Brain microvascular endothelial cell (primary cell): ENCODE measurements at places on chromosomes 4 and X.

GRCh38 chr4:76784237-76784636 lies 113.7 kb downstream of the SOWAHB start:
- peak; percentile 40 for DNase-seq

- no peak for DNase-seq
These were observed 1.7 kb upstream of the TMEM271 start for GRCh38 chr4:577499-578450.

DNA sequence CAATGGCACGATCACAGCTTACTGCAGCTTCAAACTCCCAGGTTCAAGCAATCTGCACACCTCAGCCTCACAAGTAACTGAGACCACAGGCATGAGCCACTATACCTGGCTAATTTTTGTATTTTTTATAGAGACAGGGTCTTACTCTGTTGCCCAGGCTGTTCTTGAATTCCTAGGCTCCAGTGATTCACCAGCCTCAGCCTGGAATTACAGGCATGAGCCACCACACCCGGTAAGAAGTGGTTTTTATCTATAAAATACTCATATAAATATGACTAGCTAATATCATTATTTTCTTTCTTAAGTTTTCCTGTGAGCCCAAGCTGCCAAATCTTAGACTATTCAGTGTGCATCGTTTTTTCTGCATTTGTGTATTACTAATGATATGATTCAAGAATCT lies 4.4 kb downstream of the SCFD2 start:
- peak; percentile 40 for DNase-seq

DNA sequence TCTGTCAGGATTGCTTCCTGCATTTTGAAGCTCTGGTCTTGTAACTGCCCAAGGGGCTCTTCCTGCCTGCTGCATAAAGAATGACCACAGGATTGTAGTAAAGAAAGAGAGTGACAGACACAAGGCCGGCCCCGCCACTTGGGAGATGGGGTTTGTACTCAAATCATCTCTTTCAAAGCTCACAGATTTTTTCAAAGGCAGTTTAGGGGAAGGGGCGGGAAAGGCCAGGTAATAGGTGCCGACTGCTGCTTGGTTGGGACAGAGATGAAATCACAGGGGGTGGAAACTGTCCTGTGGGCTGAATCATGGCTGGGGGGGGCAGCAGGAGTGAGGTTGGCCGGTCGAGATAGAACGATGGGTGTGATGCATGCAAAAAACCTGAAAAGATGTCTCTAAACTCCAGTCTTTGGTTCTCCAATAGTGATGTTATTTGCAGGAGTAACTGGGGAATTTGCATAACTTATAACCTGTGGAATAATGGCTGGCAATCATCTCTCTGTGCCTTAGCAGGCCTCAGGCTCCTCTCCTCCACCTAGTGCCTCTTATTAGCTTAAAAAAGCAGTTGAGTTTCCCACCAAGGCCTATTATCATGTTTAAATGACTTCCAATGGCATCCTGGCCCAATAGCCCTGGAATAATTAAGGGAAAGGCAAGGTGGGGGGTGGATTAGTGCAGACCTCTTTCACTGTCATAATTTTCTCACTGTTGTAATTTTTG lies 778.4 kb upstream of the FRG1 start:
- no peak for DNase-seq

GRCh38 chr4:156477636-156478035 lies 494.0 kb downstream of the PDGFC start:
- DNase-seq, result no peak

- DNase-seq, result no peak
These were observed 32.4 kb downstream of the ADH7 start for GRCh38 chr4:99402765-99403164.

DNA sequence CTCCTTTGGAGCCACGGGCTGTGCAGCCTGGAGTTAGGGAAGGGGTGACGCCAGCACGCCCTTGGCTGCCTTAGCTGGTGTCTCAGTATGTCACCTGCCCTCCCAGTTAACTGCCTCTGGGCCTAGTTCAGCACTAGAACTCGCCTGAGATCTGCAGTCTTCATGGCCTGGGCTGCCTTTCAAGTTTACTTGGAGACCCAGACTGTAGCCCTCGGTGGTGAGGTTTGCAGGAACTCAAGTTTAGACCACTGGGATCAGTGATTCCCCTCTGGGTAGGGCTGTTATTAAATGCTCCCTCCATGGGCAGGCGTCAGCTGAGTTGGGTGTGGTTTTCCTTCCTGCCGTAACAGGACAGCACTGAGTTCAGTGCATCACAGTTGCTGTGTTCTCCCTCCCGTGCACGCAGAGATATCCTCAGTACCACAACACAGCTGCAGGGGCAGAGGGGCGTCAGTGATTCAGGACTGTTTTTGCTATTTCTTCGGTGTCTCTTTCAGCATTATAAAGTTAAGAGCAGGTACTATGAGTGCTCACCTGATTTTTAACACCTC lies 30.5 kb downstream of the PLAC8 start:
- DNase-seq, result no peak

DNA sequence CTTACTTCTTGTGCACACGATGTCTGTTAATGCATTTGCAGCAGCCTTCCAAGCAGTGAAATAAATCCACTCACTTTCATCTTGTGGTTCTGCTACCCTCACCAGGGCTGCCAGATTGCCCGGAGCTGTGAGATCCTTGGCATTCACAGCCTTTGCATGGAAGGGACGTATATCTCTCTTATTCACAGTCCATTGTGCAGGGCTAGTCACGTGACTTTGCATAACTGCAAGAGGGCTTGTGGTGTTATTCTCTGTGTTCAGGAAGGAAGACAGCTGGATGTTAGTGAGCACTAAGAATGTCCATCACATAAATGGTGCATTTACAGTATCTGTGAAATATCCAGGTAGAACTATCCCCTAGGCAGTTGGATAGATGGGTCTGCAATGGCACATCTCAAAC lies 96.5 kb upstream of the BEND4 start:
- no peak for DNase-seq

DNA sequence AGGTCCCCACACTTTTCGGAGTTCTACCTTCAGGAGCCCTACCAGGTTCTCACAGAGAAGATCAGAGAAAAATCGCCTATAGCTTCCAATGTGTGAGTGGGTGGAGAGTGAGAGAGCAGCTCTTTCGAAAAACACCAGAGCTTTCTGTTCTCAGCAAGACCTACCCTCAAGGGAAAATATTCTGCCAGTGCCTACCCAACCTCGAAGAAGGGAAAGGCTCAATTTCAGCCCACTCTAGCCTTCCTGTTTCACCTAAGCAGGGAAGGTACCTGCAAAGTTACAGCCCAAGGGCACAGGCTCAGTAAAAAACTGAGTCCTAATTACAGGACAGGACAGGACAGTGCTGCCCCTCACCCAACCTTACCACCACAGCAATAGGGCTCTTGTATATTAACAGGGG lies 104.0 kb upstream of the WDR17 start:
- DNase-seq, result no peak

- DNase-seq, result no peak
These were observed 60.1 kb downstream of the SH3RF1 start for GRCh38 chr4:169210504-169211118.

- DNase-seq, result no peak
These were observed at the start of gene SCD5 for GRCh38 chr4:82798168-82799005. SCD5 (minus strand) TSS chr4:82798796; CDS start chr4:82798537, 259 bp downstream.

DNA sequence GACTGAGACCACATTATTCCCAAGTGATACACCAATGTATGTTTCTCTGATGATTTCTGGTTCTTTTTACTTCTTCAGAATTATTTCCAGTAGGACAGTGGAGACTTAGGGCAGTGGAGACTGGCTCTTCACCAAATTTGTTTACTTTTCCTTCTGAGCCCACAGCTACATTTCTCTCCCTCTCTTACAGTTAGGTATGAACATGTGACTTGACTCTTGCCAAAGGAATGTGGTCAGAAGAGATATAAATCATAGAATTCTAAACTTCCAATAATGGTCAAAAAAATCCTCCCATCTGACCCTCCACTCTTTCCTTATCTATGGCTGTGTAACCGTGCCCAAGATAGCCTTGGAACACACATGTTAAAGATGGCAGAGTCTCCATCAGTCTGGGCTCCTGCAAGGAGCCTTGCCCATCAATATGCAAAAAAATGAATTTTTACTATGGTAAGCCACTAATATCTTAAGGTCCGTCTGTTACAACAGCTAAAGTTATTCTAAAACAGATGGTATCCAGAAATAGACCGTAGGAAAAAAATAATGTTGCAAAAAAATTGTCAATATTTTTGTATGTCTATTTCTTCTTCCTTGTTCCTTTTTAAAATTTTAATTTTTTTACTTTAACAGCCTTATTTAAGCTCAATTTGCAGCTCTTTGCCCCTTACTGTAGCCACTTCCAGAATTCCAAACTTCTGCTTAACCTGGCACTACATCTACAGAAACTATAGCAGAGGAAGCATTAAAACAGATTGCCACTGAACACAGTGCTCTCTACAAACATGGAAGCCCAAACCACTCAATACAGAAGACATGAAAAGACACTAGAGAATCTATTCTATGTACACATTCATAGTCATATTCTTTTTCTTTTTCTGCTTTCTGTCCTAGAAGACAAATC lies 260.7 kb downstream of the COL25A1 start:
- DNase-seq, result peak; percentile 15

DNA sequence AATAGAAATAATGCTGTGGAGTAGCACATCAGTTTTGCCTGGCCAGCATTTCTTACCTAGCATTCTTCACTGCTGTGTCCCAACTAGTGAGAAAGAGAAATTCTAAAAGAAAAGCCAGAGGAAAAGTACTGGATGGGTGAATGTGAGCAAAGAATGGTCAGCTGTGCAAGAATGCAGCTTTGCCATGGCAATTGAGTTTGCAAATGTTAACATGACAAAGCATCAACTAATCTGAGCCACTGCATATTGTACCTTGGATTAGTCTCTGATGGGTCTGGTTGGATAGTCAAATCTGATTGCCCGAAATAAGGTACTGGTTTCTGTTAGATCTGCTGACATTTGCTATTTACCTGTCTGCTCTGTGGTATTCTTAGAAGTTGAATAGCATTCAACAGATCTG lies 38.7 kb downstream of the ADD1 start:
- no peak for DNase-seq

GRCh38 chrX:14050709-14051108 lies 21.0 kb upstream of the GEMIN8 start:
- no peak for DNase-seq

DNA sequence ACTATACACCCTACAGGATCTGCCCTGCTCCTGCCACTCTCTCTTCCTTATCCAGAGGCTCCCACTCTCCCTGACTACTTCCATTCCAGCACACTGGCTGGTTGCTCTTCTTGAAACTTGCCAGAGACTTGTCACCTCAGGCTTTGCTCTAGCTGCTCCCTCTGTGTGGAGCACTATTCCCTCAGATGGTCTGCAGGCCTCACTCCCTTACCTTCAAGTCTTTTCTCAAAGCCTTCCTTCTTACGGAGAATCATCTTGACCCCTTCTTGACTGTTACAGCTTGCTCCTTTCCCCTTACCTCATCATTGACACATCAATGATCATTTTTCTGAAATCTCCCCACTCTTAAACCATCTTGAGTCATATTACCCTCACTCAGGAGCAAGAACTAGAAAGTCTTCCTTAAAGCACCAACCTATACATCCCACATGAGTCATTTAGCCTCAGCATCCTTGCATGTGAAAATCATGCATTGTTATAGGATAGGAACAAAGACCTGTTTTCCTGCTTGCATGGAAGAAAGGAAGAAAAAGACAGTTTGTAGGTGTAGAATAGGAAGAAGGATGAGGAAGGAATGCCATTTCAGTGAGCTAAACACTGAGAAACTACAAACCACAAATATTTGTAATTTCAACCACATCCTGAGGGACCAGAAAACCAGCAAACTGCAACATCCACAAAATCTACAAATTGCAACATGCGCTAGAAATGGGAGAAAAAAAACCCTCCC lies 55.7 kb downstream of the ANTXR2 start:
- DNase-seq, result peak; percentile 76

DNA sequence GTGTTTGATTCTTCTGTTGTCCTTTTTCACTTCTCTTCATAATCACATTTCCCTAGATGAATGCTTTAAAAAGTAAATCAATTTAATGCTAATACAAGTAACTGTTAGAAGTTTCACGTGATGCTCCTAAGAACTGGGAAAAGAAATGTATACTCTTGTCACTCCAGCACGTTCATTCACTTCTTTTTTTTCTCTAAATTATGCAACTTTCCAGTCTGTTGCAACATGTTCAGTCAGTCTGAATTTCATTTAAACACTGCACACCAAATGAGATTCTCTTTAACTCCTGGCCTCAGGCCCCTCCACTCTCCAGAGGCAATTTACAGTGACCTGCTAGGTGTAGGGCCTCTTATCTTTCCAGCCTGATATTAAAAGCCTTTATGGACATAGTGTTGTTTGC lies 321.9 kb downstream of the HS3ST1 start:
- DNase-seq, result no peak

DNA sequence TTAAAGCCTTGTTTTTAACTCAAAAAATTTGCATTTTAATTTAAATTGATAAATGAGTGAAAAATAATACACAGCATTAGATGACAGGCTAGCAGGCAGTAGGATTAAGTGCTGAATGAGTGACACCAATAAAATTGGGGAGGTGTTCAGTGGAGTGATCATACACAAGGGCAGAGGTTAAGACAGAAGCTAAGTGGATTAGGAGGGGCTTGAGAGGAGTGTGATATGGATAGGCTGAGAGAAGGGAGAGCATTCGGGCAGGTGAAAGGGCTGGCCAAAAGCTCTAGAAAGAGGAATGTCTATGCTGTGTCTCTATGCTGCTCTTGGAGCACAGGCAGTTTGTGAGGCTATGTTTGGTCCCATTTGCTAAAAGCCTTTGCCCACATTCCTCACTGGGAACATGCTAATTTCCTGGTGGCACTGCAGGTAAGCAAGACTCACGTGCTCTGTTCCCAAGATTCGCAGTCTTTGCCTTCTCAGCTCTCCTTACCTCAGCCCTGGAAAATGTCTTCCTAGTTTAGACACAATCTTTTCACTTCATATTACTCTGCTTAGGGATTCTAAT lies 52.8 kb upstream of the CCSER1 start:
- no peak for DNase-seq

DNA sequence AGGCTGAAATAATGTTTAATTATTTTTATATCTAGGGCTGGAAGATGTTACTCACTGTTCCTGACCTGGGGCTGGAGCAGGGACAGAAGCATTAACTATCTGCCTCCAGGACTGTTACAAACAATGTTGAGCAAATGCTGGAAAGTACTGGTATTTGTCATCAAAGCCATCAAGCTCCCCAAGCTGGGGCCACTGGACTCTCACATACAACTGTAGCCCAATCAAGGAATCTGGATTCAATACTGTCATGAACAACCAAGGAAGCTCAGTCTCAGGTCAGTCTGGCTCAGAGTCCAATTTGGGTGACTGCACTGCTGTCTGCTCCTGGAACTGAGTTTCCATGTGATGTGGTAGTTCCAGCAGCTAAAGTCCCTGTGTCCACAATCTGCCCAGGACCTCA lies 50.4 kb downstream of the APOO start:
- DNase-seq, result no peak

- no peak for DNase-seq
These were observed 55.7 kb downstream of the IL15 start for GRCh38 chr4:141692081-141692480.

DNA sequence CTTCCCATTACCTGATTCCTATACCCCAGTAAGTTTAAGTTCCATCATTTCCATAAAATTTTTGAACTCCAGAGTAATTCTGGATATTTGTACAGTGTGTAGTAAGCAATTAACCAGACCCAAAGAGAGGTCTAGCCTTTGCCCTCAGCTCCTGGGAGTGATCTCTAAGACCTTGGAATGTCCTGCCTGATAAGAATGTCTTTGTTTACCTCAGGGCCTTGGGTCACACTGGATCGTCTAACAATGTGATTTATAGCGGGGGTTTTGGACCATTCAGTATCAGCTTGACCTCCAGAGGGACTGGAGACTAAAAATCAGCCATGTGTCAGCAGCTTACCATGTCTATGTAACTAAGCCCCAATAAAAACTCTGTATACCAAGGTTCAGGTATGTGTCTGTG lies 330.9 kb upstream of the PPP1R2C start:
- no peak for DNase-seq

- peak; percentile 91 for DNase-seq
These were observed 229.2 kb downstream of the PTTG2 start for GRCh38 chr4:38189445-38189844.
